Adrenal gland (tissue), 19 donors: ENCODE measurements at places on chromosomes 3 and 15. TPM values are rescaled to one million over a fixed set of nuclear protein-coding genes. Genes with fewer than 3 reads are reported as not detected.

Gene CLRN1
- polyA plus RNA-seq, result 10.0 TPM

Gene RARB
- 7.7 TPM for polyA plus RNA-seq

Gene GNAT1
- polyA plus RNA-seq, result not detected

Gene GRK7
- not detected for polyA plus RNA-seq

Gene CASR
- polyA plus RNA-seq, result not detected

Gene GOLGA8G
- polyA plus RNA-seq, result under 0.01 TPM

Gene IL17RD
- polyA plus RNA-seq, result 0.48 TPM

Gene GATM
- 6.8 TPM for polyA plus RNA-seq

Gene ZBED2
- not detected for polyA plus RNA-seq

Gene CHST2
- 1.9 TPM for polyA plus RNA-seq

Gene FBXO40
- 0.26 TPM for polyA plus RNA-seq

Gene SPSB4
- polyA plus RNA-seq, result 0.67 TPM

Gene PAQR5
- 11.7 TPM for polyA plus RNA-seq

Gene SLITRK3
- polyA plus RNA-seq, result not detected

Gene CNTN3
- 6.3 TPM for polyA plus RNA-seq

Gene SLC38A3
- polyA plus RNA-seq, result 0.30 TPM

Gene STRIT1
- 0.30 TPM for polyA plus RNA-seq

Gene AP3B2
- 28.9 TPM for polyA plus RNA-seq

Gene GALNT15
- 7.4 TPM for polyA plus RNA-seq

Gene REC114
- not detected for polyA plus RNA-seq

Gene IL5RA
- polyA plus RNA-seq, result 0.13 TPM

Gene TRIM42
- not detected for polyA plus RNA-seq

Gene THSD4
- polyA plus RNA-seq, result 8.1 TPM

Gene CD86
- polyA plus RNA-seq, result 4.5 TPM

Gene MYO5C
- polyA plus RNA-seq, result 2.1 TPM

Gene SERINC4
- polyA plus RNA-seq, result 0.30 TPM

Gene RASGRF1
- 0.18 TPM for polyA plus RNA-seq

Gene SMCO1
- polyA plus RNA-seq, result 0.07 TPM

Gene ALDH1L1
- 22.0 TPM for polyA plus RNA-seq

Gene AADAC
- 116 TPM for polyA plus RNA-seq

Gene ANKRD34C
- 0.08 TPM for polyA plus RNA-seq

Gene FGD5
- polyA plus RNA-seq, result 7.0 TPM

Gene CHRM5
- 0.15 TPM for polyA plus RNA-seq

Gene HCN4
- 0.35 TPM for polyA plus RNA-seq

Gene GNAI2
- 133 TPM for polyA plus RNA-seq

Gene CYP1A2
- polyA plus RNA-seq, result not detected

Gene NMD3
- 13.2 TPM for polyA plus RNA-seq

Gene FANCD2OS
- not detected for polyA plus RNA-seq

Gene TRAT1
- 0.03 TPM for polyA plus RNA-seq
